Lung microvascular endothelial cell (primary cell): ENCODE measurements at places on chromosomes 1 and 21.

DNA sequence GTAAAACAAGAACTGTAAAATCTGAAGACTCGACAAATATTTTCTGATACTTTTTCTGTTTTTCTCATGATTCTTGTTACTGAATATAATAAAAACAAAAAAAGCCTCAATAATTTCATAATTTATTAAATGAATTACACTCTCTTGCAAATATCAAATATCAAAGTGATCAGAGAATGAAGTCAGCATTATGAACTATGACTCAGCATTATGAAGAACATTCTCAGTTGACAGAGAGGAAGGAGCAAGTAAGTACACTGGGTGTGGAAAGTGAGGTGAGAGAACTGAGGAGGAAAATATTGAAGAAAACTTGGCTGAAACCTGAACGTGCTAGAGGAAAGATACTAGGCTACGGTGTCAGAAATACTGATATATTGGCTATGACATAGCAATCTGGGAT lies 529.5 kb downstream of the KCNT2 start:
- no peak for DNase-seq

DNA sequence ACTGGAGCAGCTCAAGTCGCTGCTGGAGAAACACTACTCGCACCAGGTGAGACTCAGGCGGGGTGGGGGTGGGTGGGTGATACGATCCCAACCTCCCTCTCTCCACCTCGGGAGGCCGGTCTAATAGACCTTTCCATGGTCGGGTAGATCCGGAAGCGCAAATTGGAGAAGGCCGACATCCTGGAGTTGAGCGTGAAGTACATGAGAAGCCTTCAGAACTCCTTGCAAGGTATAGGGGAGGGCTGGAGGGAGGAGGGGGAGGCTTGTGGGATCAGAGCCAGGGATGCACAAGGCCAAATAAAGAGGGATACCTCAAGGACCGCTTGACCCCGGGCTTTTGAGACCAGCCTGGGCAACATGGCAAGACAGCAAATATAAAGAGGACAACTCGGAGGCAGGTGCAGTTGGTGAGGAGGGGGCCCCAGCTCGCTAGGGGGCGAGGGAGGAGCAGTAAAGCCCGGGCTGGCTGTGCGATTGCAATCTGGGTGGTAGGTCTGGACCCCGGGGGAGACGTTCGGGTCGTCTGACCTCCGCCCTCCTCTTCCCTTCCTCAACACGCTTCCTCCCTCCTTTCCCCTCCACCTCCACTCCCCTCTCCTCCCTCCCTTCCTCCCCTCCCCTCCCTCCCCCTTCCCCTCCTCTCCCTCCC lies 546 bp downstream of the HES3 start:
- DNase-seq = no peak

- DNase-seq = peak; percentile 46
These were observed 102.6 kb downstream of the ADSS2 start for GRCh38 chr1:244349103-244349531.

GRCh38 chr1:242132121-242132817 lies 133.4 kb upstream of the MAP1LC3C start:
- DNase-seq = no peak

DNA sequence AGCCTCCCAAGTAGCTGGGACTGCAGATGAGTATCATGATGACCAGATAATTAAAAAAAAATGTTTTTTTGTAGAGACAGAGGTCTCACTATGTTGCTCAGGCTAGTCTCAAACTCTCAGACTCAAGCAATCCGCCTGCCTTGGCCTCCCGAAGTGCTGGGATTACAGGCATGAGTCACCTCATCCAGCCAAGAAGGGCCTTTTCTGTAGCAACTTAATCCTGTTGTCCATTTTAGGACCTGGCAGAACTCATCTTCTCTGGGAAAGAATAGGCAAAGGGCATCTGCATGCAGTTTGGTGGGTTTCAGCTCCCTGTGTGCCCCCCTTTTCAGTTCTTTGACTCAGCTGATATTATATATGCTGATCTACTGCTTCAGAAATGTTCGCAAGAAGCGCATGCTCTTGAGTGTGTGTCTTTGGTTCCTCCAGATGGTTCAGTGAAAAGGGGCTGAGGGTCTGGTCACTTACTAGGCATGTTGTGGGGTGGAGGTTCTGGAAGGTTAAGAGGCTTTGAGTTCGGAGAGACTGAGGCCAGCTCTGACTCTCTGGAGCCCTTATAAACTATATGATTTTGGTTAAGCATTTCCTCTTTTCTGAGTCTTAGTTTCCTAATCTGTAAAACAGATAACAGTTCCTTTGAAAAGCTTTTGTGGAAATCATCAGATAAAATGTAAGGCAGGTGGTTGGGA lies 19.4 kb upstream of the SRSF4 start:
- DNase-seq = no peak

GRCh38 chr1:59333626-59334277 lies 36.9 kb downstream of the FGGY start:
- peak; percentile 48 for DNase-seq

DNA sequence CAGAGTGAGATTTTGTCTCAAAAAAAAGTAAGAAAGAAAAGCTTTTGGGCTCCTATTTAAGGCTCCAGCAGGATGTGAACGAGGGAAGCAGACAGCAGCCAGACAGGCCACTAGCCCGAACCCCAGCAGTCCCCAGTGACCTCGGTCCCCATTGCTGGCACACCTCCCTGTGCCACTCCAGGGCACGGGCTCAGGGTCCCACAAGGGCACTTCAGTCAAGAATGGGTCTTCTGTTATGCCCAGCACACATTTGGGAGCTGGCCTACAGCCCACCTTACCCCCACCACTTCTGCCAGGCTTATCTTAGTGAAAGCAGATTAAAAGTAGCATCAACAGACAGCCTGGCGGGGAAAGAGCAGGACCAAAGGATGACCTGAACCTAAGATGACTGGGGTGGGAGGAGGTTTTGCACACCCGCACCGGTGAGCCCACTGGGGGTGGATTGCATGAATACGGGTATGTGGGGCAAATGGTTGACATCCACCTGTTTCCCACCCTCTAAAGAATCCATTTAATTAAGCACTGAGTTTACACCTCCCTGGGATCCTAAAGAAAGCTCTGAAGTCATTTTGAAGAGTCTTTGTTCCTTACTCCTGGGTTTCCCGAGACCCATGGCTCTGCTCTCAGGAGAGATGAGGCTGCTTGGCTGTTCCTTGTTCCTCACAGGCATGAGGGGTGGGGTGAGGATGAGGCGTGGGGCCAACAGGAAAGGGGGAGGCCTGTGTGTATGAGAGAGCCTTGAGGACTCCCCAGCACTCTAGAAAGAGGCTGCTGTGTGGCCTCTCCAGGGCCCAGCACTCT lies 4.7 kb downstream of the CHI3L1 start:
- DNase-seq = no peak

- no peak for DNase-seq
These were observed 30.1 kb downstream of the SLC66A1 start for GRCh38 chr1:19342062-19342750.

DNA sequence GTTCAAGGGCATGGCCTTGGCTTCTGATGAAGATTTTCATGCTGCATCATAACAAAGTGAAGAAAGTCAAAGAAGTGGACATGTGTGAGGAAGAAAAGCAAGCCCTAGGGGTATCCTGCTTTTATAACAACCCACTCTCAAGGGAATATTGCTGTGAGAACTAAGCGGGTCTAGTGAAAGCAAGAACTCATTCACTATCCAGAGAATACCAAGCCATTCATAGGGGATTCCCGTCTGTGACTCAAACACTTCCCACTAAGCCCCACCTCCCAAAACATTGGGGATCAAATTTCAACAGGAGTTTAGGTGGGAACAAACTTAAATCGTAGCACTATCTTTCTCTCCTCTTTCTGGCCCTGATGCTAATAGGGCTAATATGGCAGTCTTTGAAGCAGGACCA lies 98.5 kb upstream of the CTTNBP2NL start:
- no peak for DNase-seq

DNA sequence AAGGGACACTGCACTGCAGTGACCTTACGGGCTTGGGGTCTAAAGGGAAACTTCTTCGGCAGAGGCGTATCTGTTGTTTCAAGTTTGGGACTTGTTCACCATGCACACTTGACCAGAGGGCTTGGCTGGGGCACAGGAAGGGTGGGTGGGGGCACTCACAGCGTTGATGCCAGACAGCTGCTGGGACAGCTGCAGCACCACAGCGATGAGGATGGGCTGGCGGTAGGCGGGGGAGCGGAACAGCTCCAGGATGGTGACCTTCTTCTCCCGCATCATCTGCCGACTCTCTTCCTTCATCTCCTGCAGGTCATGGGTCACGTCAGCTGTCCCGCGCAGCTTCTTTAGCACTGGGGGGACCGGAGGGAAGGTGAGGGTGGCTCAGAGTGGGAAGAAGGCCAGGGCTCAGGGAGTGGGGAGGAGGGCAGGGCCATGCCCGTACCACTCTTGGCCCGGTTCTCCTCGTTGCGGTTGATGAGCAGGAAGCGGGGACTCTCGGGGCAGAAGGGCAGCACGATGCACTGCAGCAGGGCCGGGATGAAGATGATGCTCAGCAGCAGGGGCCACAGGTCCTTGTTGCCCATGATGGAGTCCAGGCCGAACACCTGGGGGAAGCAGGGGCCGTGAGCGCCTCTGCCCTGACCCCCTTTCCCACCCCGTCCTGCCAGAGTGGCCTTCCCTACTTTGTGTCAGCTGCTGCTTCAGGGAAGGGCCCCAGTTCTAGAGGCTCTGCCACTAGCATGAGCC lies 29.1 kb downstream of the SLC2A1 start:
- DNase-seq = no peak

DNA sequence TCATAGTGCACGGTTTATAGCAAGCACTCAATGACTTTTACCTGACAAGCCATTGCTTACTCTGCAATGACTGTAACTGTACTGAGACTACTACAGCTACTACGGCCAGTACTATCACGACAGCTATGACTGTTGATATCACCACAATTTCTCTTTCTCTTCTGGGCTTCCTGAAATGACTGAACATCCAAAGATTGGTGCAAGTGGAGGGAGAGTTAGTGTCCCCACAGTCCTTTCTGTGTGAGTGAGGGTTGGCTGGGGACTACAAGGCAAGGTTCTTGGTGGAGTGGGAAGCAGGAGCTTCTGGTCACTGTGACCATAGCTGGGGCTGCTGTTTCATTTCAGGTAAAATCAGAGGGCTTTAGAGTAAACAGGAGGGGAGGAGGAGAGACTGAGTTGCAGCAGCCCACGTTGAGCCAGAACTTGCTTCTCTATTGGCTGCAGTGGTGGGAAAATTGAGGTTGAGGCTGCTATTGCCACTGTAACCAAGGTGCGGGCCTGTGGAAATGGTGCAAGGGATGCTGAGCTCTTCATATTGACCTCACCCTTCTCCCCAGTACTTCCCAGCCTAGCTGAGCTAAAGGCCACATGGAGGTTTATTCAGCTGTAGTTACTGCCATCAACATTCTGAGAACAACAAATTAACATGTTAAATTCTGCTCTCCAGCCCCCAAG lies 14.1 kb upstream of the IL10 start:
- no peak for DNase-seq

GRCh38 chr1:16975211-16975610 lies 5.2 kb downstream of the MFAP2 start:
- DNase-seq = no peak

DNA sequence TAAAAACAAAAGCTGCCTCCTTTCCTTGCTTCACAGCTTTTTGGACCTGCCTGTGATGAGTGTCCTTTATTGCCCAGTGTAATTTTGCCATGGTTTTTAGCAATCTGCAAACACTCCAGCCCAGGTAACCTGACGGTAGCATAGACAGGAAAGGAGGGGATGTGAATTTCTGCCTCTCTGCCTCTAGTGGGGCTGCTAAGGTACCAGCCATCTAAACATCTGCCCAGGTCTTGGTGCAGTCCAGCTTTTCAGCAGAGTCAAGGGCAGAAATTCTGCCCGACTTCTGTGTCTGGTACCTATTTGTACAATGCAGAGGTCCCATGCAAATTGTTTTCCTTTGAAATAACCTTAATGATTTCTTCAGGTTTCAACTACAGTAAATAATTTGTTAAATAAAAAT lies 371.4 kb downstream of the KIF26B start:
- DNase-seq = no peak

- no peak for DNase-seq
These were observed 3.0 kb downstream of the IER5 start for GRCh38 chr1:181091309-181092040.

- DNase-seq = no peak
These were observed 171.4 kb downstream of the CAMTA1 start for GRCh38 chr1:6956488-6957159.

DNA sequence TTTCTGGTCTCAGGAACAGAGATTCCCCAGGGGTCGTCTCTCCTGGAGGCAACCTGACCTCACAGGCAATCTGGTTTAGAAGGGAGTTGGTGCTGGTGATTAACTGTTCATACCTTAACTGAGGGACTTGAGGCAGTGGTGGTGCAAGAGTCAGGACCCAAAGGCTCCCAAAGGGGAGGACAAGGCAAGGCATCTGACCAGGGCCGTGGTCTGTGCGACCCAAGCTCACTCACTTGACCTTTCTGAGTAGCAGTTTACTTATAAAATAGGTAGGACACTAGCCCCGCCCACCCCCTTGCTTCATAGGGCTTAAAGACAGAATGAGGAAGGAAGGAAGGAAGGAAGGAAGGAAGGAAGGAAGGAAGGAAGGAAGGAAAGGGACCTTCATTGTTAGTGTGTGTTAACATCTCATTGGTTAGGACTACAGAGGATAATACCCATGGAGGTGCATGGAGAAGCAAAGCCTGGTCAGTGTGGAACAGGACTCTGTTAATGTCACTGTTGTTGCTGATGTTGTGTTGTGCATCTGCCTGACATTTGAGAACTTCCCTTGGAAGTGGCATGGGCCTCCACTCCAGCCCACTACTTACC lies 4.6 kb upstream of the KCNA2 start:
- no peak for DNase-seq

GRCh38 chr1:89310505-89310904 lies 37.8 kb upstream of the GBP5 start:
- DNase-seq = peak; percentile 72

- no peak for DNase-seq
These were observed 255.9 kb upstream of the VAMP3 start for GRCh38 chr1:7515175-7515574.

GRCh38 chr1:150332651-150333290 lies 11.4 kb downstream of the PRPF3 start:
- no peak for DNase-seq

- peak; percentile 63 for DNase-seq
These were observed 933 bp downstream of the C1orf35 start for GRCh38 chr1:228101994-228102790.

- DNase-seq = peak; percentile 14
These were observed 1.3 kb downstream of the KDM5B start for GRCh38 chr1:202806845-202807450.

- DNase-seq = no peak
These were observed 81.9 kb upstream of the RGS2 start for GRCh38 chr1:192726820-192727504.

DNA sequence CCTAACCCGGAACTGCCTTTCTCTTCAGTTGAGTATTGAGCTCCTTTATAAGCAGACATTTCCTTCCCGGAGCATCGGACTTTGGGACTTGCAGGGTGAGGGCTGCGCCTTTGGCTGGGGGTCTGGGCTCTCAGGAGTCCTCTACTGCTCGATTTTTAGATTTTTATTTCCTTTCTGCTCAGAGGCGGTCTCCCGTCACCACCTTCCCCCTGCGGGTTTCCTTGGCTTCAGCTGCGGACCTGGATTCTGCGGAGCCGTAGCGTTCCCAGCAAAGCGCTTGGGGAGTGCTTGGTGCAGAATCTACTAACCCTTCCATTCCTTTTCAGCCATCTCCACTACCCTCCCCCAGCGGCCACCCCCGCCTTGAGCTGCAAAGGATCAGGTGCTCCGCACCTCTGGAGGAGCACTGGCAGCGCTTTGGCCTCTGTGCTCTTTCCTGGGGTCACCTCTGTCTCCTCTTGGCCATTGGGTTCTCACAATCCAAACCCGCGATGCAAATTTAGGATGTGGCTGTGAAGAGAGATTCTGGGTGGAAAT lies 3.7 kb downstream of the OLIG2 start:
- no peak for DNase-seq
